ENCODE measurements at places on chromosomes 5 and 9.

DNA sequence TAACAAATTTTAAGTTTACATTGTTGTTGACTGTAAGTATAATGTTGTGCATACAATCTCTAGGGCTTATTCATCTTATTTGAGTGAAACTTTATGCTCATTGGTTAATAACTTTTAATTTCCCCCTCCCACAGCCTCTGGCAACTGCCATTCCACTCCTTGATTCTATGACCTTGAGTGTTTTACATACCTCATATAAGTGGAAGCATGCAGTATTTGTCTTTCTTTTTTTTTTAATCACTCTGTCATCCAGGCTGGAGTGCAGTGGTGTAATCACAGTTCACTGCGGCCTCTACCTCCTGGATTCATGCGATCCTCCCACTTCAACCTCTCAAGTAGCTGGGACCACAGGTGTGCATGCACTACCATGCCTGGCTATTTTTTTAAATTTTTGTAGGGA is 83.9 kb downstream of the KCTD16 start:
- no peak for DNase-seq

- no peak for DNase-seq
Measured at GRCh38 chr5:33343676-33344327, 97.0 kb upstream of the TARS1 start.

- DNase-seq: no peak
Measured at GRCh38 chr5:36423578-36424307, 122.0 kb upstream of the RANBP3L start.

DNA sequence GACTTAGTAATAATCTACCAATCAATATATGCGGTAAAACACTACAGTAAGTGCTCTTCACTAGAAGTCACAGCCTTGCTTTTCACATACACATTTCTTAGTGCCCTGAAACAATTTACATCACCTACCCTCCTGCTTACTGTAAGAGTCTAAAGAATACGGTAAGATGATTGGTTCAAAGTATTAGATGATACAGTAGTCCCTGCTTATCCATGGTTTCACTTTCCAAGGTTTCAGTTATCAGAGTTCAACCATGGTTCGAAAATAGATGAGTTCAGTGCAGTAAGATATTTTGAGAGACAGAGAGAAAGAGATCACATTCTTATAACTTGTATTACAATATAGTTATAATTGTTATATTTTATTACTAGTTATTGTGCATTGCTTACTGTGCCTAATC is 83.0 kb downstream of the CPLANE1 start:
- DNase-seq: no peak

GRCh38 chr9:128161215-128161902 is 1.3 kb downstream of the BBLN start:
- no peak for DNase-seq

DNA sequence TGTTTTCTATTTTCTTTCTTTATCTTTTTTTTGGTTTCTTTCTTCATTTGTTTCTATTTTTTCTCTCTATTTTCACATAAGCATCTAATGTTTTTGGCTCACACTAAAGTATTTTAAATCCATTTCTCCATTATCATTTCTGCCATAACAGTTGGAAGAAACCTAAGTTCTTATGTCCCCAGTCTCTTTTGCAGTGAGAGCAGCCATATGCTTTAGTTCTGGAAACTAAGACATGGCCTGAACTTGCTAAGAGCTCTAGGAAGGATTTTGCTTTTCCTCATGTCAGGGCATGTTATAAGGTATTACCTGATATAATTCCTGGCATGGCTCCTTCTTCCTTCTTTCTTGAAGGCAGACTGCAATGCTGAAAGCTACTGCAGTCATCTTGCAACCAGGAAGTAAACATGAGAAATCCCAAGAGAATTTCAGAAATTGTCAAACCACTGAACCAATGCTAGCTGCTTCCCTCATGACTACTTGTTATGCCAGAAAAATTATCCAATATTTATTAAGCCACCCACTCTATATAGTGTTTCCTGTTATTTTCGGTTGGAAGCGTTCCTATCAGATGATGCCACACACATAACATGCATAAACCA is 171.1 kb downstream of the TAF11L14 start:
- DNase-seq: no peak

DNA sequence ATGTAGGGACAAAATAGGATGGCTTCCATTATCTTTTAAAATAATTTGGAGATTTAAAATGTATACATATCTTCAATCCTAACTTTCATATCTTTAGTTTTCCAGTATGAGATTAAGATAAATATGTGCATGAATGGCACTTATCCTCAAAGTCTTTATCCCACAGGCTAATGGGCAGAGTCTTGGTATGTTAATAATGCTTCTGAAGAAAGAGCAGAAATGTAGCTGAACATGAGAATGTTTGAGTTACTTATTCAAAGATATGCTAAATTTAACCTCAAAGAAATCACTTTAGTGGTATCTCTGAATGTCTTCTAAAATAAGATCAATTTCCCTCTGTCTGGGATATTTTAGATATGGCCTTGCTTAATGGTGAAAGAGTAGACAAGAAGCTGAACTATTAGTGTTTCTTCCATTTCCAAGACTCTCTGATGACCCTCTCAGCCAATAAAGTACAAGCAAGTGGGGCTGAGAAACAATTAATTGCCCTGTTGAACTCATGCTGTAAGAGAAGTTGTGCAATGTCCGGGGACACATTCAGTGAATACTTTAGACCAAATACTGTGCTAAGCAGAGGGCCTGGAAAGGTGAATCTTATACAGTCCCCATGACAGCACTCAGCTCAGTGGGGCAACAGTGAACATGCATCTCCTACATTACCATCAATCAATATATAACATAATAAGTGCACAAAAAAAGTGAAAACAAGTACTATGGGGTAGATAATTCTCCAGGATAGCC is 50.0 kb upstream of the ADAMTSL1 start:
- DNase-seq: no peak

DNA sequence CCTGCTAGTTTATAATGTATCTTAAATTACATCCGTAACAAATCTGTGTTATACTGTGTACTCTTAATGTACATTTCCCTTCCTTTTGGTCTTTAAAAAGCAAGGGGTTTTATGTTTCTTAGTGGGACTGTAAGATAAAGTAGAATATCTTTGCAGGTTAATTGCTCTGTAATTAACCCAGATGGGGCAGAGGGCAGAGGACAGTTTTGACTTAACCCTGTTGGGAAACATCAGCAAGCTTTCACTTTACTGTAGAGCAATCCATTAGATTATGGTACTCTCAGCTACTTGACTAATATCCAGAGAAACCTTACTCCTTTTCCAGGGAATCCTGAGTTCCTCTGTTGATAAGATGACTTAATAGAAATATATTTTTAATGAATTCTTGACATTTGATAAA is 74.3 kb downstream of the TLE4 start:
- DNase-seq: no peak

DNA sequence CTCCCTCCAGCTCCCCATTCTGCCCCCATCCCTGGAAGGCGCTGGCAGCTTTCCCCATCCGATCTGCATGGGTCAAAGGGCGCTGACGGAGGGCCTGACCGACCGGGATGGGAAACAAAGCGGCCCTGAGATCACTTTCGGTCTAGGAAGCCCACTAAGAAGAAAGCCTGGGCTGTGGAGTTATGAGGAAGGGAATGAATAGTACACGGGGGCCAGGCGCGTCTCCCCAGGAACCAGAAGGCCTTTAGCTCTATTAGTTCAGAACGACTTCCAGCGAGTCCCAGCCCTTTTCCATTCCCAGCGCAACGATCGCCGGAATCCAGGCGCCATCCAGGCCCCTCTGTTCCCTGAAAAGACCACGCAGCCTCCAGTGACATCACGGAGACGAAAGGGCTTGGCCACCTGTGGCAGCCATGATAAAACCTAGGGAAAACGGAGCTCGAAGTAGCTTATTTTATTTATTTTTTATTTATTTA is 70.1 kb upstream of the CCDC180 start:
- no peak for DNase-seq

- no peak for DNase-seq
Measured at GRCh38 chr9:72554221-72554641, 32.8 kb downstream of the TMC1 start.

- no peak for DNase-seq
Measured at GRCh38 chr5:8953016-8953415, 592.9 kb downstream of the SEMA5A start.

DNA sequence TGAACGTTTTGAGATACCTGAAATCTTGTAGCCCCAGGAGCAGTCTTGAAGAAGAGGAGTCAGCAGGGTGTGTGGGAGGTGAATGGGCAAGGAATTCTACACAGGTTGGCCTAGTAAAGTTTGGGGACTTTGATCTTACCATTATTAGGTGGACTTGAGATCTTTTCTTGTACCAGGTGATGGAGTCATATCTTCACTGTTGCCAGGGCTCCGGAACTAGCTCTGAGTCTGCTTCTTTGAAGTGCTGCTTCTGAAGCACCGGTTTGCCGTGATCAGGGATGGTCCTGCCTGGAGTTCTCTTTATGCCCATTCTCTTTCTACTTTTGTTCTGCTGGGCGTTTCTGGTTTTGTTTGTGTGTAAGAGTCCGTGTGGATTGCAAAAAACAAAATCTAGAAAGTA is 27.4 kb downstream of the RCL1 start:
- no peak for DNase-seq

DNA sequence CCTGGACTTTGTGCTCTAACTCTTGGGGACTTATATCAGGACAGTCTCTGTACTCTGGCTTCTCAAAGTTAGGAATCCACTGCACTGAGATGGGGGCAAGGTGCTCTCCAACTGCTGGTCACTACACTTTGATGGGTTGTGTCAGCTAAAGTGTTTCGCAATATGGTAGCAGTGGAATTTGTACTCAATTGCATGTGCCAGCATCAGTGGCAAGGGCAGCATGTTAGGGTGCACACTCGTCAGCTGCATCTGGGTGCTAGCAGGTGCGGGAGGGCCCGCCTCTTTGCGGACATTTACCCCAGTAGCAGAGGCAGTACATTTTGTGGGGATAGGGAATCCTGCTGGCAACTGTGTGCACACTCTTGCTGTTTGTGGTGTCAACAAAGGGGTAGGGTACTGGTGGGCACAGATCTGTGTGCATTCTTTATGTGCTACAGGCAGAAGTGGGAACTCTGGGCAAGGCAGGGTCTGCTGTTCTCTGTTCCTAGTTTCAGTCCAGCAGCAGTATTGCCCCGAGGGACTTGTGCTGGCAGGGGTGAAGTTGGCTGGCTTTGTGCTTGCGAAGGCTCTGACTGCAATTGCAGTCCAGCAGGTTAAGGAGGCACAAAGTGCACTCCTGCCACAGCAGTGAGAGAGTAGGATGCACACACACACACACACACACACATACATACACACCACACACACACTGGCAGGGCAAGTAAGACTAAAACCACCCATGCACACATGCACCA is 924.8 kb upstream of the CDH9 start:
- no peak for DNase-seq

DNA sequence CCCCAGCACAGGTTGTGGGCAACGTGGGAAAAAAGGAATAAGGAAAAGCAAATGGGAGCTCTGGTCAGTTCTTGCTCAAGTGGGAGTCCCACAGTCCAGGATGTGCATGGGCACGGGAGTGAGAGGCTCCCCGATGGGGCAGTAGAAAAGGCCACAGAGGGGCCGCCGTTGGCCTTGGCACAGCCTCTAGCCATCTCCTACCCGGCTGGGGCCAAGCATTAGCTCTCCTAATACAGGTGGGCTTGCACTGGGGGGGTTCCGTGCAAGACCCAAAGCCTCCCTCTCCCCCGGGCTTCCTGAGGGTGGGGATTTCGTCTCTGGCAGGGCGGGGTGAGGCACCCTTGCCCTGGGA is 212.2 kb upstream of the MVB12B start:
- no peak for DNase-seq

DNA sequence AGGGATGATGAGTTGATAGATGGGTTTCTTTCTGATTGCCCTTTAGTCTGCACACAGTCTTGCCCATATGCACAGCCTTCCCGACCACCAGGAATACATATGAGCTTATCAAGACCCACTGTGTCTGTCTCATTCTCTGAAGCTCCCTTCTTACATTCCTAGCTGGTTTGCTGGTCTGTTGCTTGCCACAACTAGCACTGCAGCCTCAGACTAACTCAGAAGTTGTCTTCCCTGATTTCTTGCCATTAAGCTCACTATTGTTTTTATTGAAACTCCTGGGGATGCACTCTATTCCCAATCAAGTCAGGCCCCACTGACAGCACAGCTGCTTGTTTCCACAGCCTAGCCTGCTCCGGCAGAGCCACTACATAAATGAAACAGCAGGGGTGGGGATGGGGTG is 97.5 kb downstream of the SAXO1 start:
- no peak for DNase-seq

- DNase-seq: no peak
Measured at GRCh38 chr9:134704498-134704897, 62.9 kb downstream of the COL5A1 start.

DNA sequence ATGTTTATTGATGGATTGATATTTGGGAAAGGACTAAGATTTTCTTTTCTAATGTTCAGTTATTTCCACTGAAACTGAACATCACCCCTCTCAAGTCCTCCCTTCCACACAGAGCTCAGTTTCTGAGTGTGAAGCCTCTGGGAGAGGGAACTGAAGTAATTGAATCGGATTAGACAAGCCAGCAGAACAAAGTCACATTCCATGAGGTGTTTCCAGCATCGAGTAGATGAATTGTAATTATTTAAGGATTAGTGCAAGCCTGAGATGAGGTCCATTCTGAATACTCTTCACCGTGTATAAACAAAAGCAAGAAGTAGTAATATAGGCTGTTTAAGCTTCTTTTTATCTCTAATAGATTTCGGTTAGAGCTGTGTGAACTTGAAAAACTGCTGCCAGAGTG is 2060.5 kb downstream of the MAT2B start:
- no peak for DNase-seq

DNA sequence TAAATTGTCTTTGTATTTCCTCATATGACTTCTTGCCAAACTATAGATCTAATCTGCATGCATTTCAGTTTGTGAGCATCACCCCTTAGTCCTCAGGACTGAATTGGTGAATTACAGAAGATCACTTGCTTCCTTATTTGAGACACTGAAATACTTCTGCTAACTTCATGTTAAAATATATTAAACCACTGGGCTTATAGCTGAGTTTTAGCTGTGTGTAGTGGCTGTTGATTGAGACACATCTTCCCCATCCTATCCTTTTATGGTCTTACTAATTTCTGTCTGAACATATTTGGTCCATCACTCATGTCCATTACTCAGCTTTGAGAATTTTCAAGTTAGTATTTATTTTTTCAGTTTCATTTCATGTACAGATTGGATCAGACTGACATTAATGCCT is 295.9 kb downstream of the PSAT1 start:
- no peak for DNase-seq

GRCh38 chr9:107870927-107871680 is 381.5 kb upstream of the KLF4 start:
- DNase-seq: no peak

GRCh38 chr9:33388110-33388994 is 14.0 kb downstream of the AQP7 start:
- DNase-seq: no peak

DNA sequence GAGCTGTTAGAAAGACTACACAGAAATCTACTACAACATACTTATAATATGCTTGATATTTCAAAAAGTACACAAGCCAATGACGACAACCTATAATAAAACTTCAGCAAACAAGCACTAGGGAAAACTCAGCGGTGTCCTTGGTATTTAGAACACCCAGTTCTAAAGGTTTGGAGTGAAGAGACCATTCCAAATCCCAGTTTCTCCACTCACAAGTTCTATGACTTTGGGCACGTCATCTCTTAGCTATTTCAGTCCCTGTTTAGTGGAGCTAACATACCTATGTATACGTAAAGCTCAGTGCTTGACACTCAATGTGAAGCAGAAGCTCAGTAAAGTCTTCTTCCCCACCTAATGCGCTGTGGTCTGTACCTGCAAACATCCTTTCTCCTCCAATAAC is 52.8 kb downstream of the MLLT3 start:
- no peak for DNase-seq

Measured in NCI-H1092 treated with DMSO at 0.1 percent for 48 hours (cell line).